Activated naive CD4-positive, alpha-beta T cell treated with anti-CD3 and anti-CD28 coated beads for 36 hours (primary cell): ENCODE measurements at places on chromosomes 5 and 9.

GRCh38 chr5:84239494-84239893, 145.2 kb downstream of the EDIL3 start:
- no peak for DNase-seq

DNA sequence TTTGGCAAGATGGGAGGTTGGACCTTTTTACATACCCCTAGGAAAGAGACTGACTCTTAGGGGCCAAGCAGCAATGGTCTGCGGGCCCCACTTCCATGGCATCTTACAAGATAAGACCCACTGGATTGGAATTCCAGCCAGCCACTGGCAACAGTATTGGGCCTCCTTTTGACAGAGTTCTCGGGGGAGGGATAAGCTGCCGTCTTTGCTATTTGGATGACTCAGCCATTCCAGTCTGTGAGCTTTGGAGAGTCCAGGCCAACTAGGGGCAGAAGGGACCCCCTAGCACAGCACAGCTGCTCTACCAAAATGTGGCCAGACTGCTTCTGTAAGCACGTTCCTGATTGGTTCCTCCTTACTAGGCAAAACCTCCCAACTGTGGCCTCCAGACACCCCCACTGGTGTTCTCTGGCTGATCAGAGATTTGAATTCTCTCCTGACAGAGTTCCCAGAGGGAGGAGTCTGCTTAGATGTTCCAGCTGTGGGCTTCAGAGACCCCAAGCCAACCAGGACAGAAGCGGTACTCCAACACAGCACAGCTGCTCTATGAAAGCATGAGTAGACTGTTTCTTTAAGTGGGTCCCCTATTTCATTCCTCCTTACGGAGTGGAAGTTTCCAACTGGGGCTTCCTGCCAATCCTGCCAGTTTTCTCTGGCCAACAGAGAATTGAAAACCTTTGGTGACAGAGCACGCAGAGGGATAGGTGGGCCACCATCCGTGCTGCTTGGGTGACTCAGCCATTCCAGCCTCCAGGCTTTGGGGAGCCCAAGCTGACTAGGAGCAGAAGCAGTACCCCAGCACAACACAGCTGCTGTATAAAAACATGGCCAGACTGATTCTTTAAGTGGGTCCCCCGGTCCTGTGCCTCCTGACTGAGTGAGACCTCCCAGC, 672.1 kb upstream of the RIOK2 start:
- DNase-seq, result no peak

GRCh38 chr9:135714242-135715055, 12.5 kb downstream of the KCNT1 start:
- DNase-seq, result no peak

DNA sequence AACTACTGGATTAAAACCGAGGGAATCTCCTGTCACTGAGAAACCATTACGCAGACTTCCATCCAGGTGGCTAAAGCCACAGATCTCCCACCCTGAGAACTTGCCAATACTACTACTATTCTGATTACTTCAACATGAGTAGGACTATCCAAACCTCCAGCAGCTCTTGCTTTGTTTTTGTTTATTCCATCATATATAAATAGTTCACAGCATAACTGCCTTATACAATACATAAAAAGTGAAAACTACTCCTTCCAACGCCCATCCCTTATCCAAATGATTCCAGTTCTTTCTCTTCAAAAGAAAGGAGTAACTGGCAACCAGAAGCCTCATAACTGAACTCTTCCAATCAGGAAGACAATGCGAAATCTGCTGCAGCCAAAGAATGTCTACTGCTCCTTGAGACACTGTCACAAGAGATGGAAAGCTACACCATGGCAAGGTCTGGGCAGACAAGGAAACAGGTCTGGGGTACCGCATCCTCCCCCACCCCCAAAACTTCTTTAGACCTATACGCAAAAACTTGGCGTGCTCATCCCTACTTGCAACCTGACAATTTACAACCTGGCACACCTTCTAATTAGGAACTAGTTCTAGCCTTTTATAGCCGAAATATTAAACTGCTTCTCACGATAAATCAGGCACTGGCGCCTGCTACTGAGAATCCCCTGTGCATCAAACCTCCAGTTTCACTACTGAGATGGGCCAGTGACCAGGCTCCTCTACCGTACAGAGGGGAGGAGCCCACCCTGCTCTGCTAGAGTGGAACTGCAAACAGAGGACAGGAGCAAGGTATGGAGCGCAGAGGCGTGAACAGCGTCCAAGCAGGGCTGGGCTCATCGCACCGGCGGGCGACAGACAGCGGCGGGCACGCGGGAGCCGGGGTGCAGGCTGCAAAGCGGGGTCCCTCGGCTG, 986 bp downstream of the PLPP1 start:
- DNase-seq, result peak; percentile 43

- no peak for DNase-seq
Observed at GRCh38 chr5:87127426-87127825, 140.3 kb upstream of the RASA1 start.

GRCh38 chr9:95780121-95780520, 95.4 kb upstream of the ERCC6L2 start:
- DNase-seq, result no peak

DNA sequence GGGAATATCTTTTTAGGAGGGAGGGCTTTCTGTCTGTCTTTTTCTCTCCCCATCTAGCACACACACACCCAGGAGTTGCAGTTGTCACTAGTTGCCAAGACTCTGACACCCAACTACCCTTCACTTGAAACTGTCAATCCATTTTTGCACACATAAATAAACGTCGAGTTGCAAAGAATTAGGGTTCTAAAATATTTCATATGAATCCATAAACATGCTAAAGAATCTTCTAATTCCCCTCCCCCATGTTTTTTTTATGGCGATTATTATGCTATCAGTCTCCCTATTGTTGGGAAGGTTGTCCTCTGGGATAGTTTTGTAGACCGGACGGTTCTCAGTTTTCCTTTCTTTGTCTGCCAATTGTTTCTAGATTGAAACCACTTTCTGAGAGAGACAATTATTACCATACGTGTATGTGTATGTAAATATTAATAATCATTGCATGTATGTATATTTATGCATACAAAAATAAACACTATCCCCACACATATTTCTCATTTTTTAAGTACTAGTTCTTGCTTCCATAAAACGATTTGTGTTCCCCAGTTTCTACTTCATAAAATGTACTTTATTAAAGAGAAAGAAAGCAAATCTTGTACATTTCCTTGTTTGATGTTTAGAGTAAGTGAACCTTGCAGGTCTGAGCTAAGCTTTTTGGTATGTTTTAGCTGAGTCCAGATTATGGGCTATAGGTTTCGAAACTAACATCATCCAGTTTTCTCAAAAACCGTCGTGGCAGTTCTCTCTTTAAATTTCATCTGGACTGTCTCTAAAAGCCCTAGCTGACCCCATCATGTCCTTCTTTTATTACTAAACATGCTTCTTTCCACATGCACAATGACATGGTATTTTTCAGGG, 165.0 kb upstream of the MPDZ start:
- no peak for DNase-seq

- peak; percentile 73 for DNase-seq
Observed at GRCh38 chr9:98075332-98075805, 18.8 kb downstream of the NANS start.

GRCh38 chr9:36765077-36765390, 192.3 kb downstream of the MELK start:
- no peak for DNase-seq

GRCh38 chr5:61440086-61440485, 108.0 kb downstream of the ZSWIM6 start:
- no peak for DNase-seq

GRCh38 chr9:100575765-100576386, 2.0 kb upstream of the CAVIN4 start:
- DNase-seq, result no peak

- DNase-seq, result peak; percentile 83
Observed at GRCh38 chr9:122122903-122123632, 30.0 kb upstream of the TTLL11 start.

DNA sequence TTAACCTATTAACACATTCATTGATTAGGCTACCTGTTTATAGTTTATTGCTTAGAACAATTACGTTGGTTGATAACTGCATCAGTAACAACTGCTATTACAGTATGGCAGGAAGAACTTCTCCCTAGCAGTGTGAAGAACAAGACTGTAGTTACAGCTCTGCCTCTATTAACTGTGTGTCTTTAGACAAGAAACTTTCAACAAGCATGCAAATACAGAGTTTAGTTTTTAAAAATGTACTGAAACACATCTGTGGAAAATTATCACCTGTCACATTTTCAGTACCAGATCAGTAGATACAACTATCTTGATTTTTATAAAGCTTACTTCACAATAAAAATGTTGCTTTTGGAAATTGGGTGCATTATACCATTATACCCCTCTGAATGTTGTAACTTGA, 22.2 kb downstream of the ELL2 start:
- DNase-seq, result no peak

DNA sequence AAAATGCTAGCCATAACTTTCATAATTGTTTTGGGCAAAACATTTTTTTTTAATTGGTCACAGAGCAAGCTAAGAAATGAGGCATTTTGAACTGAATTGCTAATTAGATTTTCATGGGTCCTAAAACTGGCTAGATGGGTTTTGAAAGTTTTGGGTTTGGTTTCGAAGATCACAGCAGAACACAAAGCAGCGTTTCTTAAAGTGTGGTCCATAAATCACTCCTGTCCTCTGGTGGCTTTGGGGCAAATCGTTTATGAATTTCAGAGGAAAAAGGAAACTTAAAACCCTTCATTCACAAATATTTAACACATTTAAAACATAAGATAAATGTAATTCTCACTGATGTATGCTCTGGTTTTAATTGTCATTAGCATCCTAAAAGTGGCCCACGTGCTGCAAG, 503.7 kb downstream of the SPATA31D1 start:
- no peak for DNase-seq

GRCh38 chr5:62938927-62939326, 360.3 kb downstream of the LRRC70 start:
- no peak for DNase-seq

GRCh38 chr5:179817890-179818745, 2.6 kb upstream of the SQSTM1 start:
- no peak for DNase-seq

DNA sequence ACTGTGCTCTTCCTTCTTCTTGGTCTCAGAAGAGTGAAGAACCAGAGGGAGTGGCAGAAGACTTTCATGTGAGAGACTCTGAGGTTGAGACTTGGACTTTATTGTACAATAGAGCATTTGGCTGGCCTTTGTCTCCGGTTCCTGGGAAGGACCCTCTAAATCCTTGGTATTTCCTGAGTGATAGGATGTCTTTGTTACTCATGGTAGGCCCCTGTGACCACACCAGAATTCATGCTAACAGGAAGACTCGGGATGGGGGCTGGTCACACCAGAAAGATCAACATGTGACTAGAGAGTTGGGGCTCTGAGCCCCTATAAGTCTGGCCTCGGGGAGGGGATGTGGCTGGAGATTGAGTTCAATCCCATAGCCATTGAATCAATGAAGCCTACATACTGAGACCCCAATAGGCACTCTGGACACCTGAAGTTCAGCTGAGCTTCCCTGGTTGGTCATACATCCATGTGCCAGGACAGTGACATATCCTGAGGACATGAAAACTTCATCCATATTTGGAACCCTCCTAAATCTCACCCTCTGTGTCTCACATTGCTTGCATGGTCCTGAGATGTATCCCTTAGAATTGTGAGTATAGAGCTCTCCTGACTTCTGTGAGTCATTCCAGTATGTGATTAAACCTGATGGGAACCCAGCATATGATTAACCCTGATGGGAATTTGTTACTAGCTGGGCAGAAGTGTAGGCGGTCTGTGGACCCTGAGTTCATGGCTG, 201.7 kb downstream of the GADD45G start:
- DNase-seq, result no peak

- DNase-seq, result no peak
Observed at GRCh38 chr9:89667726-89668125, 62.9 kb downstream of the GADD45G start.
